ENCODE measurements at places on chromosomes 6 and 20.

- DNase-seq, result no peak
Observed at GRCh38 chr20:63178446-63178820, 37.5 kb downstream of the YTHDF1 start.

DNA sequence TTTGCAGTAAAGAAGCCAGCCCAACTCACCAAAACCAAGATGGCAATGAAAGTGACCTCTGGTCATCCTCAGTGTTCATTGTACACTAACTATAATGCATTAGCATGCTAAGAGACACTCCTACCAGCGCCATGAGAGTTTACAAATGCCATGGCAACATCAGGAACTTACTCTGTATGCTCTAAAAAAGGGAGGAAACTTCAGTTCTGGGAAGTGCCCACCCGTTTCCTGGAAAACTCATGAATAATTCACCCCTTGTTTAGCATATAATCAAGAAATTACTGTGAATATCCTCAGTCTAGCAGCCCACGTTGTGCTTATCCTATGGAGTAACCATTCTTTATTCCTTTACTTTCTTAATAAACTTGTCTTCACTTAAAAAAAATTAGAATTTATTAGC, 19.4 kb upstream of the TRERF1 start:
- no peak for DNase-seq

- DNase-seq, result no peak
Observed at GRCh38 chr6:160337991-160338390, 10.2 kb upstream of the SLC22A3 start.

DNA sequence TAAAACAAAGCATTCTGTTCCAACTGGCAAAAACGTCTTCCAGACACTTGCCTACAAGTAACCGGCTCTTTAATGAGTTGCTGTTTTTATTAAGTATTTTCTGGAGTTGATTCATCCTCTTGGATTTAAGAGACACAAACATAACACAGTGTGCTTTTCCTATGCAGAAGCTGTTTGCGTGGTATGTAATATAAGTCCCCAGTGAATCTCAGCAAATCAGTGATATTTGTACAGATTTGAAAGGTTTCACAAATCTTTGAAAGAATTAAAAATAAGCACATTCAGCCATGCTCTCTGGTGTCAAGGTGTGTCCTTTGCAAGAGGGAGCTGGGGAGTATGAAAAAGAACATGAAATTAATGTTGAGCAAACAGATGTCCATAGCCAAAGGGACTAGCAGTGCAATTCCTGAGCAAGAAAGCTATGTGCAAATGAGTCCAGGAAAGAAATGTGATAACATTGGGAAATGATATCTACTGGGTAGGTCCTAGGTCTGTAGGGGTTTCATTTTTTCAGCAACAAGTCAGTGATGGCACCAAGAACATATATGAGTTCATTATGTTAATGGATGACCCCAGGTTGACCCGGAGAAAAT, 170.1 kb upstream of the PHACTR1 start:
- no peak for DNase-seq

GRCh38 chr20:884983-885952, 30.9 kb downstream of the ANGPT4 start:
- peak; percentile 17 for DNase-seq

DNA sequence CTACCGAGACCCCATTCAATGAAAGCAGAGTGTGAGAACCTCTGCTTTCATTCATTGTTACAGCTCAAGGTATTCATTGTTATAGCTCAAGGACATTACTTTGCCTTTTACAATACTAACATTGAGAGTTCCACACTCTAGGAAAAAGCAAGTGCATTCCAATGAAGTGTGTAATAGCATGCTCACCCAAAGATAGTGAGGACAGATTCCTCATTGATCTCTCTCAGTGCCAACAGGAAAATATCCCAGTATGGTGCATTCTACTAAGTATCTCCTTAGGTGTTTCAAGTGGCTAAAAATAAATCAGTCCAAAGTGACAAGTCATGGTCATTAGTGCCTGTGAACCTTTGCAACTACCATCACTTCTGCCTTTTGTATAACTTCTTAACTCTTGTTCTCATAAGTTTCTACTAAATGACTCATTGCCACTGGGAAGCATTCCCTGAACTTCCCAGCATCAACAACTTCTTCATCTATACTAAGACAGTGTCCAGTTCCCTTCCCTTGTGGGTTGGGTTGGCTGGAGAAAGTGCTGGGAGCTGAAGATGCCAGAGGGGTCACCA, 140.7 kb upstream of the STXBP5 start:
- DNase-seq, result no peak

DNA sequence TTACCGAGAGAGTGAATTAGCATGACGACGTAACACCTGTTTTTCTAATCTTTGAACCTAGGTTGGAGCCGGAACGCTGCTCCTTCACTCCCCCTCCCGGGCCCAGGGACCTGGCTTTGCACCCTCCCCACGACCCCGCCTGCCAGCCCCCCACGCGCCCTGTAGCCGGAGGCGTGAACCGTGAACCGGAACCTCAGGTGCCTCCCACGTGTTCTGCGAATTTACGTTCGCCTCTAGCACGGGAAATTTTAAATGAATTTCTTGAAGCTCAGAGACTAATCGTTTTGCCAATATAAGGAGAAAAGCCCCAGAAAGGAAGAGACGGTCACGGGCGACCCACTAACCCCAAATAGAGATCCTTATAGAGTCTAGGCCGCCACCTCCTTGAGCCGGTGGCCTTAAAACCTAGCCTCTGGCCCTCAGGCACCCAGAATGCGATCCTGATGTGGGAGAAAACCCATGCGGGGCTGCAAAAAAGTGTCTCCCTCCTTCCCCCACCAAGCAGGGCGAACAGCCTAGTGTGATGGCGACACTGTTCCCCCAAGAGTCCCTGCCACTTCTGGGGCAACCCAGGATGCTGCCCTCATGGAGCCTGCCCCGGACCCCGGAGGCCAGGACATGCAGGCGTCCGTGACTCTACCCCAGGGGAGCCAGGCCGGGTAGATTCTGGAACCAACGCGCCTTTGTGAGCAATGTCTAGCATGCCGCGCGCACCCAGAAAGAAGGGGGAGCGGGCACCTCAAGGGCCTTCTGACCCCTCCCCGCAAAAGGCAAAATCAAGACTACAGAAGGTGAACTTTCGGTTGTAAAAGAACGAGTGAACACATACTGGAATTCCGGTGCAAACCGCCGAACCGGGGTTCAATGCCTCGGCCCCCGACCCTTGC, 2.7 kb upstream of the SIM1 start:
- no peak for DNase-seq

DNA sequence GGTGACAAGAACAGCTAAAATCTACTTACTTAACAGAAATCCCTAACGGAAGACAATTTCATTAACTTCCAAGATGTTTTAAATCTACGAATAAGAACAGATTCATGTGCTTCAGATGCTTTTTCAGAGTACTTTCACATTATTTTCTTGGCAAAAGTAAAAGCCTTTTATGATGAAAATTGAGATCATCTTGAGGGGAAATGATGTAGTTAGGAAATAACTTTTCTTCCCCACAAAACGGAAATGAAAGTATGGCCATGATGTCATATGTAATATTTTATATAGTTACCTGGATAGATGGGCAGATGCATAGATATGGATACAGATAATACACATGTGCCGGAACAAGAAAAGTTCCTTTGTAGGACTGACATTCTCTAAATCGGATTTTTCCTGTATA, 32.8 kb downstream of the SASH1 start:
- no peak for DNase-seq

DNA sequence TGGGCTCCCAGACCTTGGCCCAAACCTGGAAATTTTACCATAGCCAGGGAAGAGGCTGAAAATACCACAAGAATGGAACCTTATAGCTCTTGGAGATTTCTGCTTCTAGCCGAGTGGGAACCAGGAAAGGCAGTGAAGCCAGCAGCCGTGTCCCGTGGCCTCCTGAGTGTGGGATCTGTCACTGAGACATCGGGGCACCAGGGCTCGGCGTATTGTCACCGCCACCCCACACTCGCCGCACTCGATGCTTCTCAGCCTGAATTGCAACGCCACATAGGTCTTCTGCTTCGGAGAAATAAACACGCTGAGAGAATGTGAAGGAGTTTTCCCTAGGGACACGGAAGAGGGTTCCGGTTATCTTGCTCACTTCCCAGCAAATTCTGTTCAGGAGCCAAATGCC, 61.5 kb downstream of the DLL1 start:
- no peak for DNase-seq

DNA sequence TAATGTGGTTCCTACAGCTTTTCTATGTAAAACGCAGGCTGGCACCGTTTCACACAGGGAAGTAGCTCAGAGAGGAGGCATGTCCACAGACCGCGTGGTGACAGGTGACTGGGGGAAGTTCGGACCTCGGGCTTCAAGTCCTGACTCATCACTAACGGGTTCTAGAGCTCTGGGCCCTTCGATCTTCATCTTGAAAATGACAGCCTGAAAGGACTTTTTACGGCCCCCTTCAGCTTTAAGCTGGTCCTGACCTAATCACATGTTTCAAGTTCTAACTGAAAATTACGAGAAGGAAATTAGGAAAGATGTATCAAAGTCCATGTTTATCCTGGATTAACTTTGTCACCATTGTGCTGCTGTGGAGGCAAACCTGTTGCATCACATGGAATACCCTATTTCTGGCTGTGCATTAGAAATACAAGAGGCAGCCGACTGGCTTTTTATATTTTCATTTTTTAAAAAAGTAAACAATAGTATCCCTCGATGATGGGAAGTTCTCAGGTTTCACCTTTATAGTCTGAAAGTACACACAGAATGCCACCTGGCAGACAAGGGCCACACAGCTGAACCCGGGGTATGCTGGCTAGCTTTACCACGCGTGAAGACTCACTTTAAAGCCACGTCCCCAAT, 2.0 kb downstream of the MAN1A1 start:
- peak; percentile 34 for DNase-seq

GRCh38 chr6:55729665-55730064, 145.7 kb downstream of the BMP5 start:
- no peak for DNase-seq

DNA sequence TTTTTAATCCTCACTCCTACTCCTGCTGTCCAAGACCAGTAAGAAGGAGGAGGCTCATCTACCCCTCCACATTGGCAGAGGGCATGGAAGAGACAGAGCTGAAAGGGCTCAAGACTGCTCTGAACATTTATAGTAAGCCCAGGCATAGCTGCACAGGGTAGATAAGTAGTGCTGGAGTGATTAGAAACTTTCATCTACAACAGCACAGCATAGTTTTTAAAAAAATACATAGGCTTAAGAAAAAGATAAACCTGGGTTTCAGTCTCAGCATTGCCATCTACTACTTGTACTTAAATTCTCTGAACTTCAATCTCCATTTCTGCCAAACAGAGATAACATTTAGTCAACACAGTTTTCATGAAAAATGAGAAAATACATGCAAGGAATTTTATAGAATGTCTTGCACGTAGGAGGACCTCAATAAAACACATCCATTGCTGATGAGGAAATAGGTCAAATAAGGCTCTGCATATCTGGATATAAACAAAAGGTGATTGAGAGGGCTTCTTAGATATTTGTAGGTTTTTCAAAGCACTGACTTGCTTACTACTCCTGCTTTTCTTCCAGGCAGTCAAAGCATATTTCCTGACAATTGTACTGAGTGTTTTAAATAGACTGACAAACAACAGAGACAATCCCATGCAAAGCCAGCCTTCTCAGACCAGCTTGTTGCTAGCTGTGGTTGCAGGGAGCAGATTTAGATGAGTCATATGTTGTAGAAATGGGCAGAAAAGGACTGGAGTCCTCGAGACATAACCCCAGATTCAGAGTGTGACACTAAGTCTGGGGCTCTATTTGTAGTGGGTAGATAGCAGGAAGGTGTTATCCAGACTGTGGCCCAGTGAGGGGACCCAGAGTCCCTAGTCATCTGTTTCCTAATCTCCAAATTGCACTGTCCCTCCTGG, 107.4 kb upstream of the TAB2 start:
- DNase-seq, result no peak

- DNase-seq, result no peak
Observed at GRCh38 chr6:4981761-4982160, 22.1 kb downstream of the RPP40 start.

GRCh38 chr6:37155394-37156312, 14.3 kb upstream of the PIM1 start:
- DNase-seq, result no peak

DNA sequence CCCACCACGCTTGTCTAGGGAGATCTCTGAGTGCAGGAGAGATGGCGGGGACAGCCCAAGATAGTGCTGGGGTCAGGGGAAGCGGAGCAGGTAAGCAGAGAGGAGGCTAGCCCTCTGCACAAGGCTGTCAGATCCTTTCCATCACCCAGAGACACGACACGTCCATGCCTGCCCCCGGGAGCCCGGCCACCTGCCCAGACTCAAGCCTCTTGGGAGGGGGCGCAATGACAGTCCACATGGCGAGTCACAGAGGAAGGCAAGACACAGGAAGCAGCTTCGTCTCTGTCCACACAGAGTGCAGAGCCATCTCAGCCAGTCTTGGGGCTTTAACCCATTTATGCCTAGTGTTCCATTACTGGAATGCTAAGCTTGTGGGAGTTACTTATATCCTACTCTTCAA, 78.4 kb downstream of the PREX1 start:
- DNase-seq, result no peak

GRCh38 chr6:136787726-136788068, 4.6 kb downstream of the MAP3K5 start:
- DNase-seq, result no peak

DNA sequence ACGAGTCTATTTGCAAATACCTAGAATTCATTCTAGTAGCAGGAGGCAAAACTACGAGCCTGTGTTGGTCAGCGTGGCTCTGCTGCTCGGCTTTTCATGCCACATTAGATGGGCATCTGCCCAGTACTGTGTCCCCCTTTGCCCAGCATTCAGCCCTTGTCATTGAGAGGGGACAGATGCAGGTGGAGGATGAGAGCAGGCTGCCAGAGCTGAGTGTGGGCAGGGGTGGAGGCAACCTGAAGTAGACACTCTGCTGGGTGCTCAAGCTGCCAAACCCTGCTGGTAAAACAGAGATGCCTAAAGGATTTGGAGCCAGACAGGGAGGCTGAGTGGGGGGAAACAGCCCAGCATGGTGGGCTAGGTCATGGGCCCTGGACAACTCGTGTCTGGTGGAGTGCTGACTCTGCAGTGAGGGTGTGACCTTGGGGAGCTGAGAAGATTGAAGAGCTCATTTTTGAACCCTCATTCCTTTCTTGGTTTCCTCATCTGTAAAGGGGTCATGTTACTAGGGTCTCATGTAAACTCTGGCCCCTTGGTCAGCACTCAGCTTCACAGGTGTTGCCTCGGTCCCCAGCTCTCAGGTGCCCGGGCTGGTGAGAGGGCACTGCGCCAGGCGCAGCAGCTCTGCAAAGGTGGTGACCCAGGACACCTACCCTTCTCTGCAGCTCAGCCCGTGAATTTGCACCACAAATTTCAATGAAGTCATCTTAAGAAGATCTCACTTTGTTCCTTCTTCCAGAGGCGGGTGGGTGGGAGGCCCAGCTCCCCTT, 64.2 kb upstream of the BHLHE23 start:
- DNase-seq, result no peak

- DNase-seq, result no peak
Observed at GRCh38 chr6:10112871-10113549, 301.9 kb downstream of the TFAP2A start.

DNA sequence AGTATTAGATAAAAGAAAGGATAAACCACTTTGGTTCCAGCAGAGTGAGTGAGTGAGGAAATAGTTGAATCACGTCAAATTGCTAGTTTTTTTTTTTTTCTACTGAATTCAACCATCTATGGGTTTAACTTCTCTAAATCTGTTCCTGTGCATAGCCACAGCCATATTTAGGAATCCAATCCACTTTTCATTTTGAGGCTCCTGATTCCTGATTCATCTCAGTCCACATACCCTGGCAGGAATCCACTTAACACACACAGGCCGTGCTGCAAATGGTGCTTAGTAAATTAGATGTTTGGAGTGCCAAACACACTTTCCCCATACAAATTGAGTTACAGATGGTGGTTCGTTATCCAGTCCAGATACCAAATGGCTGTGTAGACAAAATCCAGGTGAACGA, 220.3 kb downstream of the ALDH8A1 start:
- DNase-seq, result no peak
